AML-193 (cell line): ENCODE measurements at places on chromosomes 7 and 10.

DNA sequence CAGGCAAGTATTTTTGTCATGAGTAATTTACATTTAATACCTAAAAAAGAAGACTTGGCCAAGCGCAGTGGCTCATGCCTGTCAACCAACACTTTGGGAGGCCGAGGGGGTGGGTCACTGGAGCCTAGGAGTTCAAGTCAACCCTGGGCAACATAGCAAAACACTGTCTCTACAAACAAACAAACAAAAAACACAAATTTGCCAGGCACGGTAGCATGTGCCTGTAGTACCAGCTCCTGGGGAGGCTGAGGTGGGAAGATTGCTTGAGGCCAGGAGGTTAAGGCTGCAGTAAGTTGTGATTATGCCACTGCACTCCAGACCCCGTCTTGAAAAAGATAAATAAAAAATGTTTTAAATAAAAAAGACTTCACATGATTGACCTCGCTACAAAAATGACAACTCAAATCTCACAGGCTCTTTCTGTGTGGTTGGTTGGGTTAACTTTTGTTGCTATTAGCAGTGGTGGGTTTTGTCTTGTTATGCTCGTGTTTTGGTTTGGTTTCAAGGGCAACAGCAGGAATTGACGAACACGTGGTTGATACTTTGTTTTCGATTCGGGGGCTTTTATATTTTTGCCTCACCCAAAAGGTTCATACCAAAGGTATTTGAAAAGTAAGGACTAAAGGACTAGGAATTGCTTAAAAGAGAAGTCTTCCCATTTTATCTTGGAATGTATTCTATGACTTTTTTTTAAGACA is 227.2 kb upstream of the MKLN1 start:
- DNase-seq = no peak

DNA sequence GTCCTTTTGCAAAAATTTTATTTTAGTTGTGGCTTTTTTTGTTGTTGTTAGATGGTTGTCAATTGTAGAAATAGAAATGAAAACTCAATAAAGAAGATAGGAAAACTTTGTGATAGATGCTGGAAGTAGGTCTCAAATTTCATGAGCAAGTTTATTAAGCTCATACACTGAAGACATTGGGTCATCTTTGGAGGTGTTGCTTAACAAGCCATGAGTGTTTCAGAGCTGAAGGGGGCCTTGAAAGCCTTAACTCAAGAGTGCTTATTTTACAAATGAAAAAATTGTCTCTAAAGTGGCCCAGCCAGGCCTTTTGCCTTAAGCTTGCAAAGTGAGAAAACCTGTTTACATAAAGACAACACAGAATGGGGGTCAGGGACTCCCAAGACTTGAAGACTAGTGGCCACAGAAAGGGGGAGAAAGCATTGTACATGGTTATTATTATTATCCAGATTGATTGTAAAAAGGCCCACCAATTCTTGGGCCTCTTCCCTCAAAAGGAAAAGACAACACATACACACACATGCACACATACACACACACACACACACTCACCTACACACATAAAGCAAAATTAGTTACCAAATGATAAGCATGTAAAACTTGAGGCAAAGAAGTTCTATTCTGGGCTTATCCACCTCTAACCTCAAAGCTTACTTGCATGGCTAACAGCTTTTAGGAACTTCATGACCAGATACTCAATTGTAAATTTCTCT is 49.7 kb upstream of the GLCCI1 start:
- no peak for DNase-seq

DNA sequence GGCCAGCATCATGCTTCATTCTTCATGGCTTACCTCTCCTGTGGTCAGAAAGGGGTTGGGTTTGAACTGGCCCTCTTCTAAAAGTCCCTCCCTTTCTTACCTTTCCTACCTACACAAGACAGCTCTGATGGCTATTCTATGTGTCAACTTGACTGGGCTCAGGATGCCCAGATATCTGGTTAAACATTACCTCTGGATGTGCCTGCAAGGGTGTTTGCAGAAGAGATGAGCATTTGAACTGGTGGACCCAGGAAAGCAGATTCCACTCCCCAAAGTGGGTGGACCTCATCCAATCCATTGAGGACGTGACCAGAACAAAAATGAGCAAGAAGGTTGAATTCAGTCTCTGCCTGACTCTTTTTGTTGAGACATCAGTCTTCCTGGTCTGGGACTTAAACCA is 79.0 kb upstream of the TCF7L2 start:
- no peak for DNase-seq

DNA sequence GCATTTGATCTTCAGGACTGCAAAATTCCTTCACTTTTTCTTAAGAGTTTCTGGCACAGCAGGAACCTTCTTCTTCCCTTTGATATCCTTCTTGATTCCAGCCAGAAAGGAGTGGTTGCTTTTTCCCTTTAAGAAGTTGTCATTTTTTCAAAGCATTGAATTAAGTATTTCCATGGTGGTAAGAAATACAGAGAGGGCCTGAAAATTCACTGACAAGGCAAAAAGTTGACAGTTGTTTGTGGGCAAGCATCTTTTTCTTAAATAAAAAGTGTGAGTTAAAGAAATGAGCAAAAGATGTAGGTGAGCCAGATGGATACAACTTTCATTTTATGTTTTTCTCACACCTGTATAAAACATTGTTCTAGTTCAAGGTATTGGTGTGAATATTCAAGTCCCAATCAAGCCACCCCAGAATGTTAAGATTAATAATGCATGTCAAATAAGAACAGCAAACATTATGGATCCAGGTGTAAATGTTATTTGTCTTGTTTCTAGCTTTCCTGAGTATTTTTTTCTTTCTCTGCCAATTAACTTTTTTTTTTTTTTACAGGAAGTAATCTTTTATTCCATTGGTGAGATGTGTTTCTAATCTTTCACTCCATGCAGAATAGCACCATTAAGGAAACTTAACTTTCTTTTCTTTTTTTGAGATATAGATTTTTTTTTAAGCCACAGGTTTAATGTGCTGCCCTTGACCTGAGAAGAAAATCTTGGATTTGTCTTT is 334.3 kb upstream of the SEMA3A start:
- no peak for DNase-seq

- no peak for DNase-seq
These were observed 55.9 kb upstream of the PCGF5 start for GRCh38 chr10:91164520-91165065.

GRCh38 chr7:151051108-151051507 is 2.8 kb downstream of the ASIC3 start:
- DNase-seq = no peak

GRCh38 chr10:397321-398068 is 262.2 kb downstream of the ZMYND11 start:
- no peak for DNase-seq
